Panc1 (cell line): ENCODE measurements at places on chromosomes 16 and 17. TPM values are rescaled to one million over a fixed set of nuclear protein-coding genes. Genes with fewer than 3 reads are reported as not detected.

DNA sequence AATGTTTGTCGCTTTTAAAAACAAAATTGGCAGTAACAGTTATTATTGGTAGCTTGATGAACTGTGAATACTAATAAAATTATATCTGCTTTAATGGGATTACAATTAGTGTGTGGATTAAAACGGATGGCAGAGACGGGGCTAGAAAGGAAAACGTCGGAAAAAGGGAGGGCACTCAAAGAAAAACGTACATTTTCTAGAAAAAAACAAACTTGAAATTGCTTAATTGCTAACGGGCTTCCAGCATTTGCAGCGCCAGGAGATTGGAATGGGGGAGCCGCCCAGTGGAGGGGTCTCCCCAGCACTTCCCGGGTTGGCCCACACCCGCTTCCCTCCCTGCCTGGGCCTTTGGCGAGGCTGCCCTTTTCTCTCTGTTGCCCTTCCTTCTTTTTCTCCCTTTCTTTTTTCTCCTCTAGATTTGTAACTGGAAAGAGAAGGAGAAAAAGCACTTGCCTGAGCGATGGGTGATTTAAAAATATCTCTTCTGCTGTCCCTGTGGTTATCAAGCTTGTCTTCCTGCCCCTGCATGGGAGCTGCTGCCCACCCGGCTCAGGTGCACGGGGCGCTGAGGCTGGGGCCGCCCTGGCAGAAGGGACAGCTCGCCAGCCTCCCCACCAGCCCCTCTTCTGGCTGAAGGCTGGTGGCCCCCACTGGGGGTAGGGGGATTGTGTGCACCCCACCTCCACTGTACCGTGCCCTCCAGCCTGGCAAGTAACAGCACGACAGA, 5.9 kb downstream of the BAHCC1 start:
- H3K4me3 ChIP-seq = peak overlapping the region; percentile 83
- peaks cover 54% of the 10 kb centered on the region for H3K4me1 ChIP-seq
- peak overlapping the region; percentile 100 for H3K27ac ChIP-seq
- no peaks in the 10 kb centered on the region for H3K27me3 ChIP-seq
- no peak for DNase-seq
- H3K36me3 ChIP-seq = no peaks in the 10 kb centered on the region; the same call in 1 of the 2 replicates

GRCh38 chr17:73172252-73172651, 7.4 kb downstream of the SSTR2 start:
- no peaks in the 10 kb centered on the region for H3K36me3 ChIP-seq
- DNase-seq = no peak
- H3K4me1 ChIP-seq = peaks cover 5% of the 10 kb centered on the region; the same call in 1 of the 2 replicates

- H3K4me3 ChIP-seq = no peak overlapping the region
- no peak overlapping the region for H3K27ac ChIP-seq
- no peaks in the 10 kb centered on the region for H3K27me3 ChIP-seq
- H3K36me3 ChIP-seq = no peaks in the 10 kb centered on the region
- H3K4me1 ChIP-seq = no peaks in the 10 kb centered on the region
These were observed 852.1 kb downstream of the CDH11 start for GRCh38 chr16:64269756-64270155.

GRCh38 chr17:29085223-29085622, 42.3 kb downstream of the PIPOX start:
- H3K27me3 ChIP-seq = no peaks in the 10 kb centered on the region
- H3K27ac ChIP-seq = no peak overlapping the region
- 0 out of 2 replicates have a peak, but pooled peaks cover 4% of the 10 kb centered on the region for H3K36me3 ChIP-seq
- no peaks in the 10 kb centered on the region for H3K4me1 ChIP-seq
- DNase-seq = no peak

DNA sequence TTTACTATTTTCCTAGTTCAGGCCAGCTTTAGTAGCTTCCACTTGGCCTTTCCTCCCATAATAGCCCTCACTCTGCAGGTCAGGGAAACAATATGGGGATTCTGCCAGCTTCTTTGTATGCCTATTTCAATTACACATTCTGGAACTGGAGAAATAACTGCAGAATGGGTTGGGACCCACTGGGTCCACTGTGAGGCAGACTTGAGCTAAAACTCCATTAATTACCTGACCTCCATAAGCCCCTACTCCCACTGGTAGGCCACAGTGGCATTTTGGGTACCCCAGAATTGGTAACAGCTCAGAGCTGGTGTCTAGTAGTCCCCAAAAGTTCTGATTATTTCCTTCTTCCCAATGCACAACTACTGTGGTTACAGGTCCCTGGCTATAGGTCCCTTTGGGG, 16.7 kb upstream of the TENT4B start:
- no peak for DNase-seq
- H3K4me3 ChIP-seq = no peak overlapping the region
- no peaks in the 10 kb centered on the region for H3K27me3 ChIP-seq
- no peaks in the 10 kb centered on the region for H3K4me1 ChIP-seq
- H3K27ac ChIP-seq = no peak overlapping the region

GRCh38 chr16:19872935-19873334, 11.7 kb downstream of the GPRC5B start:
- no peaks in the 10 kb centered on the region for H3K27me3 ChIP-seq
- no peaks in the 10 kb centered on the region for H3K4me1 ChIP-seq
- no peaks in the 10 kb centered on the region for H3K36me3 ChIP-seq
- no peak overlapping the region for H3K27ac ChIP-seq

GRCh38 chr16:87855852-87856715, 13.2 kb downstream of the SLC7A5 start:
- H3K27me3 ChIP-seq = no peaks in the 10 kb centered on the region
- H3K4me3 ChIP-seq = no peak overlapping the region
- peaks cover 63% of the 10 kb centered on the region for H3K4me1 ChIP-seq
- DNase-seq = no peak
- H3K36me3 ChIP-seq = peaks cover 1% of the 10 kb centered on the region

GRCh38 chr16:84817206-84817605, 2.6 kb upstream of the CRISPLD2 start:
- DNase-seq = no peak
- no peaks in the 10 kb centered on the region for H3K27me3 ChIP-seq

DNA sequence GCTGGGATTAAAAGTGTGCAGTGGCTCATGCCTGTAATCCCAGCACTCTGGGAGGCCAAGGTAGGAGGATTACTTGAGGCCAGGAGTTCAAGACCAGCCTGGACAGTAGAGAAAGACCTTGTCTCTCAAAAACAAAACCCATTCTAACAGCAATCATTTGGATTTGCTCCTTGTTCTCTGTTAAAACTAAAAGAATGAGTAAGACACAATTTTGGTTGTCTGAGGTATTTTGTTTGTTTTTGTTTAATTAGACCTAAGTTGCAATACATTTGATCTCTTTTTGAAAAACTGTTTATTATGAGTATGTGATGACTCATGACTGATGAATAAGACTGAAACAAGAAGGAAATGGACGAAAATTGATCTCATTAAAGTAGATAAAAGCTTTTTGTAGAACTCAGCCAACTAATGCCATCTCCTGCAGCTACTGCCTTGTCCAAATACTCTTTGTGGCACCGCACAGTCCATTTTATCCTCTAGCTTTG, 29.0 kb downstream of the GLG1 start:
- peaks cover 6% of the 10 kb centered on the region for H3K4me1 ChIP-seq
- H3K27me3 ChIP-seq = no peaks in the 10 kb centered on the region
- no peak for DNase-seq

GRCh38 chr17:1583556-1583955, 21.0 kb upstream of the PITPNA start:
- H3K27ac ChIP-seq = no peak overlapping the region
- DNase-seq = no peak
- H3K36me3 ChIP-seq = no peaks in the 10 kb centered on the region
- no peaks in the 10 kb centered on the region for H3K27me3 ChIP-seq

- no peak for DNase-seq
- no peaks in the 10 kb centered on the region for H3K36me3 ChIP-seq
- no peaks in the 10 kb centered on the region for H3K4me1 ChIP-seq
- H3K27me3 ChIP-seq = no peaks in the 10 kb centered on the region
- H3K27ac ChIP-seq = no peak overlapping the region
- H3K4me3 ChIP-seq = no peak overlapping the region
These were observed 76.7 kb downstream of the NDE1 start for GRCh38 chr16:15726715-15727114.

DNA sequence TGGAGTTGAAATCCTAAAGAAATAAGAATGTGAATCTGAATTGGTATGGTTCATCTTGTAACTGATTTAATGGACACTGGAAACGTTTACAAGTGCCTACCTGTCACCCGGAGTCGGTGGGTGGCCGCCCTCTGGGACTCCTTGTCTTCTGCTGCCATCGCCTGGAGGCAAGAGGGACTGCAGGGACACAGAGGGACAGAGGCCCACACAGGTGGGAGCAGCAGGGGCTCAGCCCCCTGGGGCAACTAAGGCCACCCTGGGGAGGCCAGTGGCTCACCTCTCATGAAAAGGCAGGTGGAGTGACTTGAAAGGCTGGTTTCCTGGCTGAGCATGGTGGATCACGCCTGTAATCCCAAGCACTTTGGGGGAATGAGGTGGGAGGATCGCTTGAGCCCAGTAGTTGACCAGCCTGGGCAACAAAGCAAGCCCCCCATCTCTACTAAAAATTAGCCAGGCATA, 23.2 kb downstream of the TMEM92 start:
- peak; percentile 42 for DNase-seq
- no peak overlapping the region for H3K27ac ChIP-seq
- no peak overlapping the region for H3K4me3 ChIP-seq
- H3K36me3 ChIP-seq = no peaks in the 10 kb centered on the region

PRR15L gene
- total RNA-seq = 0.18 TPM

CACNG1 gene
- total RNA-seq = 0.13 TPM

NPTX1 gene
- total RNA-seq = 1.1 TPM

UBE2O gene
- total RNA-seq = 47.5 TPM

PVALEF gene
- not detected for total RNA-seq

ABCC6 gene
- total RNA-seq = 2.9 TPM

TRPV3 gene
- 0.31 TPM for total RNA-seq

ABCC12 gene
- total RNA-seq = not detected
